ENCODE measurements at places on chromosomes 11 and 22. TPM values are rescaled to one million over a fixed set of nuclear protein-coding genes. Genes with fewer than 3 reads are reported as not detected.

DNA sequence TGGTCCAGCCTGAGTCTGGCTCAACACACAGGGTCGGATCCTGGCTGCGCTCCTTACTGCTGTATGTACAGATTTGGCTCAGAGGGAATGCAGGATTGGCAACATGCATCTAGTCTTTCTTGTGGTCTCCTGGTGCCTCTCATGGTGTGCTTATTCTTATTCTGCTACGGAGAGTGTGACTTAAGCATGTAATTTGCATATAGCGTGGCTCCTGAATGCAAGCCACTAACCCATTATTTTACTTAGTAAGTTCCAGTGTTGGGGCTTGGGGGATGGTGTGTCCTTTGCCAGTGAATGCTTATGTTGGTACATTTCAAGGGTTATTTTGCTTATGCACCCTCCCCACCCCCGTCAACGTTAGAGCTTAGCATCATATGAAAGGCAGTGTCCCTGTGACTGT lies 51.2 kb downstream of the PTPRJ start:
- no peak for DNase-seq

GRCh38 chr11:117437041-117437790 lies 109.6 kb downstream of the CEP164 start:
- no peak for DNase-seq

GRCh38 chr11:90753546-90753945 lies 530.7 kb upstream of the CHORDC1 start:
- no peak for DNase-seq

- DNase-seq = no peak
Measured at GRCh38 chr11:121374286-121374985, 77.7 kb upstream of the SORL1 start.

DNA sequence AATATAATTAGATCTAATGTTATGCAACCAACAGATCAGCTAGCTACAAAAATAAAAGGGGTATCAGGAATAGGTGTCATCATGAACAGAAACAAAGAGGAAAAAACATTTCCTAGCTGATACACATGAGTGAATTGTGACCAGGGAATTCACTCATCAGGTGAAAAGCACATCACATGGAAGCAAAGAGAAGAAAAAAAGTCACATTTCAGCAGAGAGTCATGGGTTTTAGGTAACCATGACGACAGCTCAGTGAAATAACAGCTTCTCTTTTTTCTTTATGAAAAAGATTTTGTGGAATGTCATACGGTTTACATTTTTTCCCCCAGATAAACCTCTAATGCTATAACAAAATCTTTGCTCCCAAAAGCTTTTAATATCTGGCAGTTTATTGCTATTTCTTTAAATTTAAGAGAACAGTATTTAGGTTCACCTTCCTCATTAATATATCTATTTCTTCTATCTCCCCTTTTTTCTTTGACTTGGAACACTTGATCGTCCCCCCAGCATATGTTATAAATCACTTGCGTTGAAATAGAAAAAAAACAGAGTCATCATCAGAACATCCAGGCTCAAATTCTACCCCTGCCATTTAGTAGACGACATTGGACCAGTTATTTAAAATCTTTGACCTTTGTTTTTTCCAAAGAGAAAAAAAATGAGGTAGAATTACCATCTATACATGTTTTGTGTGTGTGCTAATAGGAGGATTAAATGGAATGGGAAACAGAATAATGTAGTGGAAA lies 5.3 kb downstream of the TYR start:
- DNase-seq = no peak

GRCh38 chr11:33059331-33060007 lies 20.1 kb downstream of the TCP11L1 start:
- no peak for DNase-seq

DNA sequence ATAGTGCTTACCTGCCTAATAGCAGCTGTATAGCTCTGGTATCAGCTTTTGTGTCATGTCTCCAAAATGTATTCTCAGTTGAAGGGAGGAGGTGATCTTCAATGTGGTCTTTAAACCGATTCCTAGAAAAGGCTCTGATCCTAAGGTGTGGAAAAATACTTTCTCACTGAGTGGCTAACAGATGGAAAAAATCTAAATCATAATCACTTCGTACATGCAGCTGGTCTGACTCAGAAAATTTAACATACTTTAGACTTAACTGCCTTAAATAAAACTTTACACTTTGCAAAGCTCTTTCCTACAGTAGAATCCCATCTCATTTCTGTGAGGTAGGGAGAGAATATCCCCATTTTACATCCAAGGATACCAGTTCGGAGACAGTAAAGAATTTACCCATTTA lies 38.0 kb downstream of the C2CD3 start:
- DNase-seq = no peak

DNA sequence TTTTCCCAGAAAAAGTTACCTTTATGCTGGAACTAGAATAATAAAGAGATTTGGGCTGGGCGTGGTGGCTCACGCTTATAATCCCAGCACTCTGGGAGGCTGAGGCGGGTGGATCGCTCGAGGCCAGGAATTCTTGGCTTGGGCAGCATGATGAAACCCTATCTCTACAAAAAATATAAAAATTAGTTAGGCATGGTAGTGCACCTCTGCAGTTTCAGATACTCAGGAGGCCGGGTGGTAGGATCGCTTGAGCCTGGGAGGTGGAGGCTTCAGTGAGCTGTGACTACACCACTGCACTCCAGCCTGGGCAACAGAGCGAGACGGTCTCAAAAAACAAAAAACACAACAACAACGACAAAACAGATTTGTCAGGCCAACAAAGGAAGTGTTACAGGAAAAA lies 119.3 kb upstream of the OR9Q1 start:
- DNase-seq = no peak

DNA sequence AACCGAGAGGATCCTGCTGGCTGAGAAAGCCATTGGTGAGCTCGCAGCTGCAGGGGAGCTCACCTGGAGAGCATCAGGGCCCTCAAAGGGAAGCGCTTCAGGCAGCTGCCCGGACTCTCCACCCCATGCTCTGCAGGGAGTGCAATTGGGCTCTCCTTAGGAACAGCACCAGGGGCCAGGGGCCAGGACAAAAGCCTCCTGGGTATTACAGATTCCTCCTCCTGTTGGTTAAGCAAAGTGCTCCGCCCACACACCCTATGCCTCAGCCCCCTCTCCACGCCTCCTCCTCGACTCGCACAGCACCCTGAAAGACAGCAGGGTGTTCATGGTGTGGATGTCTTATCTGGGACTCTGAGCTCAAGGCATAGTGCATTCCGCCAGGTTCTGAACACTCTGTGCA lies 139.9 kb downstream of the SHANK2 start:
- no peak for DNase-seq

- DNase-seq = no peak
Measured at GRCh38 chr22:42470366-42471082, 38.3 kb upstream of the NFAM1 start.

DNA sequence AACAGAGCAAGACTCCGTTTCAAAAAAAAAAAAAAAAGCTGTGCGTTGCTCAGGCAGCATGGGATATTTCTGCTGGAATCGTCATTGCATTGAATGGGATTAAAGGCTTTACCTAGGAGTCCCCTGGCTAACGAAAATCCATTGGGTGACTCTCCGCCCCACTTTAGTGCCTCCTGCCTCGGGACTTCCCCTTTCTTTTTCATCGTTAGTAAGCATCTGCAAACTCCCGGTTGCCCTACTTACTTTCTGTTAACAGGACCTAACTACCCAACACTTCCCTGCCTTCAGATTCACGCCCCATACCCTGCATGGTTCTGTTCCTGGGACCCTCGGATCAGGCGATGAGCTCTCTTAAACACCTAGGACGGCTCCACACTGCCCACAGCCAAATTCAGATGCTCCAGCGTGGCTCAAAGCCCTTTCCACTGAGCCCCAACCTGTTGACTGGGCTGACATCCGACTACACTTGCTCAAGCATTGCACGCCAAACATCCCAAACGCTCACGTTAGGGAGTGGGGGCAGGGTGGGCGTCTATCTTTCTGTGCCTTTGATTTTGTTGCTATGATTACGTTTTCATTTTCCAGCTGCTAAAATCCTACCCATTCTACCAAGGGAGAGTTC lies 143.8 kb downstream of the ST3GAL4 start:
- DNase-seq = no peak

DNA sequence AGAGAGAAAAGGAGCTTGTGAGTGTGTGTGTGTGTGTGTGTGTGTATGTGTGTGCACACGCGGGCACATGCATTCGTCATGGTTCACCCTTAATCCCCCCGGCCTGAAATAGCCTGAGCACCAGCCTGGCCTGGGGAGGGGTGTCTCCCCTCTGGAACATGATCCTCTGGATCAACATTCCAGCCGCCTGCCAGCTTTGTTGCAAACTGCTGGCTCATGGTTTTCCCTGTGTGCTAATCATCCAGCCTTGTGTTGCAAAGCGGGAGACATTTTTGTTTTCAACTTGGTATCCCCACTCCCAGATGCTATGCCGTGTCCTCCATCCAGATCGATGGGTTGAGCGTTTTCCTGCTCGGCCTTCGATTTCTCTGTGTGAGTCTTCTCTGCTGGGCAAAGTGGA lies 94.3 kb downstream of the FEZ1 start:
- no peak for DNase-seq

GRCh38 chr11:118783724-118784495 lies 7.1 kb downstream of the DDX6 start:
- DNase-seq = no peak

DNA sequence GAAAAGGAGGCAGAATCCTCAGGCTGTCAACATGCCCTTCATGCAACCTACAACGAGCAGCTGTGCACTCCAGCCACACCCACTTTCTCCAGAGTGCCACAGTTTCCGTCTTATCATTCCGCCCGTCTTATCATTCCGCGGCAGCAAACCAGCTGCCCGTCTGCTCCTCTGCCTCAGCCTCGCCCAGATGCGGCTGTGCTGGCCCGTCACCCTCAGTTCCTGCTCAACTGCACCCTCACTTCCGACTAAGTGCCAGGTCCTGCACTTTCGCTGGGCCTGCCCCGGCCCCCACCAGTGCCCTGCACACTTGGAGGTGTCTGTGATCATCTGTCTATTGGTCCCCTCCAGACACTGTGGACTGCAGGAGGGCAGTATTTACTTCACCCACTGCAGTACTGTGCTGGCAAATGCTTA lies 43.7 kb downstream of the MICAL3 start:
- peak; percentile 20 for DNase-seq

DNA sequence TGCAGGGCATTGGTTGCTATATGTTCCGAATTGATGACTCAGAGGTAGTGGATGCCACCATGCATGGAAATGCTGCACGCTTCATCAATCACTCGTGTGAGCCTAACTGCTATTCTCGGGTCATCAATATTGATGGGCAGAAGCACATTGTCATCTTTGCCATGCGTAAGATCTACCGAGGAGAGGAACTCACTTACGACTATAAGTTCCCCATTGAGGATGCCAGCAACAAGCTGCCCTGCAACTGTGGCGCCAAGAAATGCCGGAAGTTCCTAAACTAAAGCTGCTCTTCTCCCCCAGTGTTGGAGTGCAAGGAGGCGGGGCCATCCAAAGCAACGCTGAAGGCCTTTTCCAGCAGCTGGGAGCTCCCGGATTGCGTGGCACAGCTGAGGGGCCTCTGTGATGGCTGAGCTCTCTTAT lies 5.4 kb upstream of the TTC36 start:
- no peak for DNase-seq

DNA sequence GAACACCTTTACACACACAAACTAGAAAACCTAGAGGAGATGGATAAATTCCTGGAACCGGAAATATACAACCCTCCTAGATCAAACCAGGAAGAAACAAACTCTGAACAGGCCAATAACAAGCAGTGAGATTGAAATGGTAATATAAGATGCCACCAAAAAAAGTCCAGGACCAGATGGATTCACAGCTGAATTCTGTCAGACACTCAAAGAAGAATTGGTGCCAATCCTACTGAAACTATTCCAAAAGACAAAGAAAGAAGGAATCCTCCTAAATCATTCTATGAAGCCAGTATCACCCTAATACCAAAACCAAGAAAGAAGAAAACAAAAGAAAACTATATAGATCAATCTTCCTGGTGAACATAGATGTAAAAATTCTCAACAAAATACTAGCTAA lies 33.9 kb downstream of the PIWIL3 start:
- DNase-seq = no peak

- DNase-seq = no peak
Measured at GRCh38 chr11:97516688-97517087, 1126.9 kb downstream of the JRKL start.

- DNase-seq = peak; percentile 34
Measured at GRCh38 chr11:118240999-118241763, 11.0 kb downstream of the MPZL3 start.

DNA sequence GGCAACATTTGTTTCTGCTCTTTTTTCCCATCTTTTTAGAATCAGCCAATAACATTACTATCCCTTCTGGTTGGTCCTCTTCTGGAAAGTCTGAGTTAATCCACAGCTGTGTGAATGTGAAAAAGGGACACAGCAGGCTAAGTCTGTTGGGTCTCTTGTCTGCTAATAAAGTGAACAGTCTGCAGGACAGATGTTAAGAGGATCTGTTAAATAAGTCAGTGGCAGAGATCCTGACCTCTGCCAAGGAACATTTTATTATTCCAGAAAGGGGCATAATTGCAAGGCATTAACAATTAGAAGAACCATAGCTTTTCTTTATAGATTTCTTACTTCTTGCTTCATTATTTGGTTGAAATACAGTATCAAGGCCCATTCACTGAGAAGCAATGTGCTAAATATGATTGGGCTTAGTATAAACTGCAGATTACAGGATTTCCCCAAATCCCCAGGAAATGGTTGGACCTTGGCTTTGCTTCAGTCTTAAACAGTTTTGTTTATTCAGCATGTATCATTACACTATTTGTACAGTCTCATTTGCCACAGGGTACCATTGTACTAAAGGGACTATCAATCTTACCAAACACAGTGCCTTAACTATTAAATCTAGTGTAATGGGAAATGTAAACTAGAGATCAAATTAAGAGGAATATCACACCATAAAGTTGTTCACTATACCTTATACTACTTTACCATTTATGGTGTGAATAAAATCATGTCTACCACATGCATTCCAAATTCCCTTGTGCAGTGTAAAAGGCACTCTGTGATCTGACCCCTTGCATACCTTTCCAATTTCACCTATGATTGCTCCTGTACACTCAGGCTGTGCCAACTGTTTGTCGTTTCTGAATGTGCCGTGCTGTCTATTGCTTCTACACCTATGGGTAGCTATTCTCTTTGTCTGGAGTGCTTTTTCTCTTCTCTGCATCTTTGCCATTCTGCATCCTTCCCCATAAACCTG lies 274.0 kb downstream of the SOX6 start:
- no peak for DNase-seq

The AMBRA1 gene
- total RNA-seq = 52.2 TPM

The ARRB1 gene
- 39.6 TPM for total RNA-seq

The ANO5 gene
- not detected for total RNA-seq

The MS4A4A gene
- 0.50 TPM for total RNA-seq

The CCDC73 gene
- total RNA-seq = not detected

The IFITM2 gene
- total RNA-seq = 570 TPM

The ALDH3B2 gene
- not detected for total RNA-seq

The PITPNM1 gene
- total RNA-seq = 121 TPM

The GLYAT gene
- not detected for total RNA-seq

All from T-helper 17 cell (primary cell).